Stimulated activated CD4-positive, alpha-beta T cell treated with anti-CD3 and anti-CD28 coated beads, Interleukin-1b, Interleukin-23, amount 100 ng/mL, for 1 hour (primary cell): ENCODE measurements at places on chromosomes 4 and X.

- no peak for DNase-seq
Observed at GRCh38 chrX:15216280-15216679, 53.6 kb downstream of the ASB9 start.

DNA sequence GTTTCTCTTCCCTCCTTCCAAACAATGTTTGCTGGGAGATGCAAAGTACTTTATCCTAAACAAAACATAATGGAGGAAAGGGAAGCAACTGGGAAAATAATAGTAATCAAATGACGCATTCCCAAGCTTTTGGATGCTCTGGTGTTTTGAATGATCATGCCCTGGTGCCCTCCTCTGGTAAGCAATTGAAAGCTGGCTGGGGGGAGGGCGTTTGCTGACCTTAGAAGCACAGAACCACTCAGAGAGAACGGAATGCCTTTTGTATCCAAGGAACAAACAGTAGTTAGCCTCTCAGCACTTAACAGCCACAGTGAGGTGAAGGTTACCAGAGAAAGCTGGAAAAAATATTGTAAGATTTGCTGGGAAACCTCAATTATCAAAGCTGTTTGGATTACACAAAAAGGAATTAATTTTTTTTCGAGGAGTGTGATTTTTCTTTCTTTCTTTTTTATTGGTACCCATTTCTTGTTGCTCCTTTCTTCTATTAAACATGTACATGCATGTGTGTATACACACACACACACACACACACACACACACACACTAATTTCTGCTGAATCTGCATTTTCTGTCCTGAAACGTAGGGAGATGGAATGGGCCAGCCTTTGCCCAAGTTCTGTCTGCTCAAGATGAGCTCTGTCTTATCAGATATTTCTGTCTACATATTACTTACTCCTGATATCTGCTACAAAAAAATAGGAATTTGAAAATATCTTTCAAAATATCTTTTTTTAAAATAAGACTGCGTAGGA is 155.8 kb upstream of the IGFBP7 start:
- DNase-seq, result no peak

DNA sequence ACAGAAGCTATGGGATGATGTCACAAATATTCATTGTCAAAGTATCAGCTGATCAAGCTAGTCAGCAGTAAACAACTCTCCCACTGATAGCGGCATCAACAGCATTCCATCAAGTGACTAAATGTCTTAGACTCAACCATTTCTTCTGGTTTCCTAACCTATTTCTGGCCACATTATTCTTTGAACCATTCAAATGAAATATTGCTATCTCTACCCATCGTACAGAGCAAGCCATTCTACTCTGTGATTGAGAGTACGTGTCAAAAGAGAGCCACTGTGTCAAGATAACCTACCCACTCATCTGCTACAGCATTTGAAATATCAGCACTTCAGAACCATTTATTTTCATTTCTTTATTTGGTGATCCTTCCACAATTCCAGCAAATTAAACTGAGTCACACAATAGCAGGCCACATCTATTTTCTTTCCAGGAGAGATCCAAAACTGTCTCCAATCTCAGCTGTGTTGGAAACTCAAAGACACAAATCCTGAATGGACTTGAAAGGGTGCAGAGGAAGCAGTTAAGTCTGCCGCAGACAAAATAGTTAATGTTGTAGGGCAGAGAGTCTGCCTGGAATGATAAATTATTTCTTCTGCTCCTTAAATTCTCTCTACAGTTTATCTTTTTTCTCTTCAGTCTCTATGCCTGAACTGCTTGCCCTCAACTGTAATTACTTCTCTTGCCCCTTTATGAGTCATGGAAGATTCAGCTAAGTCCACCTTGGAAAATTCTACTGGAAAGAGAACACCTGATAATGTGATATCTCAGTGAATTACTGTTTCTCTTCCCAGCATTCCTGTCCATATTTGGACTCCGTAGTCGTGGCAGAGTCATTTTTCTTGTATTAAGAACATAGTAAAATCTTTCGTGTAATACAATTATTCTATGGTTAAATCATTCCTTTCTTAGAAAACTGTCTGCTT is 364.8 kb downstream of the PDGFC start:
- no peak for DNase-seq

DNA sequence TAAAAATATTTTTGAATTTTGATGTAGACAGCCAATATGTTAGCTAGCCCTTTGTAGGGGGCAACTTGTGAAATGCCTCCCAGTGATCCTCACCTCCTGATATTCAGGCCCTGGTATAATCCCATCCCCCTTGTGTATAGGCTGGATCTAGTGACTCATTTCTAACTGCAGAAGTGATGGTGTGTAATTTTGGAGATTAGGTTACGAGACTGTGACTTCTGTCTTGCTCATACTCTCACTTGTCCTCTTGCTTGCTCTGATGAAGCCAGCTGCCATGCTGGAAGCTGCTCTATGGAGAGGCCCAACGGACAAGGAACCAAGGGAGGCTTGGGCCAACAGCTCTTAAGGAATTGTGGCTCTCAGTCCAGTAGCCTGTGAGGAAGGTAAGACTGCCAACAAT is 61.7 kb downstream of the GPR82 start:
- DNase-seq, result no peak

- DNase-seq, result no peak
Observed at GRCh38 chr4:687048-687970, 1.6 kb downstream of the SLC49A3 start.

DNA sequence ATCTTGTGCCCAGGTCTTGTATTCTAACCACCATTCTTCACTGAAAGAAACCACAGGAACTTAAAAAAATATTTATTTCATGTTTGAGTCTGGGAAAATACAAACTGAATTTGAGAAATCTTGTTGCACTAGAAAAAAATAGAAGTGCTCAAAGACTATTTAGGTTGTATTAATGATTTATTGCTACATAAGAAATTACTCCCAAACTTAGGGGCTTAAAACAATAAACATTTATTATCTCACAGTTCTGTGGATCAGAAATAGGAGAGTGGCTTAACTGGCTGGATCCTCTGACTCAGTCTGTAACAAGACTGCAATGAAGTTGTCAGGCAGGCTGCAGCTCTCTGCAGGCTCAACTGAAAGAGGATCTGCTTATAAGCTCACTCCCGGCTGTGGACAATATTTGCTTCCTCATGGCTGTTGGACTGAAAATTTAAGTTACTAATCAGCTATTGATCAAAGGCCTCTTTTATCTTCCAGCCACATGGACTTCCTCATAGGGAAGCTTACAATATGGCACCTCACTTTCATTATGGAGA is 295.4 kb upstream of the FAM241A start:
- no peak for DNase-seq

GRCh38 chr4:31793907-31794306 is 1073.7 kb downstream of the PCDH7 start:
- no peak for DNase-seq

GRCh38 chr4:17504081-17504480 is 7.8 kb downstream of the QDPR start:
- no peak for DNase-seq
